ENCODE measurements at places on chromosomes 2 and 18. TPM values are rescaled to one million over a fixed set of nuclear protein-coding genes. Genes with fewer than 3 reads are reported as not detected.

DNAH6 gene
- total RNA-seq: 0.54 TPM

CXCR1 gene
- total RNA-seq: under 0.01 TPM

TGFA gene
- total RNA-seq: 0.27 TPM

MRPL44 gene
- 19.1 TPM for total RNA-seq

NYAP2 gene
- under 0.01 TPM for total RNA-seq

OTOS gene
- total RNA-seq: not detected

SYT4 gene
- under 0.01 TPM for total RNA-seq

FTCDNL1 gene
- 8.3 TPM for total RNA-seq

CNGA3 gene
- total RNA-seq: not detected

GCG gene
- total RNA-seq: not detected

TMEFF2 gene
- not detected for total RNA-seq

ZEB2 gene
- total RNA-seq: 117 TPM

- no peak for DNase-seq
Observed at GRCh38 chr2:145657265-145657664, 1137.3 kb upstream of the ZEB2 start.

DNA sequence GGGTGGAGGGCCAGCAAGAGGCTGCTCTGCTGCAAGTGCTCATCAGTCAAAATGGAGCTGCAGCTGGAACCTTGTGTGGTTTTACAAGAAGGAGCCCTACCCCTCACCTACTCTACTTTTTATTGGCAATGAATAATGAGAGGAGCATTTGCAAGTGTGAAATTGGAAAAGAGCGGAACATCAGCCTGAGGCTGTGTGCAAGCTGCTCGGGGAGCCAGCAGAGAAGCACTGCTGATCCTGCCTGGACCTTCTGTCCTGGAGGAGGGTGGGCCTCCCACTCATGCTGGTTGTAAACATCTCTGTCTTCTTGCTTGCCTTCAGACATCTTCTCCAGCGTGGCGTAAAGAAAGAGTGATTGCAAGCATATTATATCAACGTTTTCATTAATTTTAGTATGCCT, 256.2 kb downstream of the DLGAP1 start:
- DNase-seq: no peak

GRCh38 chr2:239368906-239369552, 31.8 kb downstream of the HDAC4 start:
- no peak for DNase-seq

- DNase-seq: no peak
Observed at GRCh38 chr18:23092121-23092520, 43.2 kb upstream of the CABLES1 start.

DNA sequence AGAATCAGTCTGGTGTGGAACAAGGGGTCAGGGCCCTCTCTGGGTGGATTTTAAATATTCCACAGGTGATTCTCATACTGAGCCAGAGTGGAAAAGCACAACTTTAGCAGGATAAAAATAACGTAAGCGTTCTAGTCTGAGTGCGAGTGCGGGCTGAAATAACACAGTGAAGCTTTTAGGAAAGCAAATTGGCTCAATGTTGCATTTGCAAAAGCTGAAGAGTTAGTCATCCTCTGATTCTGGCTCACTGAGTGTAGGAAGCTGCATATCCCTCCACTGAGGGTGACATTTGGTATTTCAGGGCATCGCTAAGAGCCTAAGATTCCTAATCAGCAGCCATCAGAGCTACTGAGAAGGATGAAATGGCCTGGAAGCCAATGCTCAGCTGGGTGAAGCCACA, 134.7 kb downstream of the RIF1 start:
- no peak for DNase-seq

DNA sequence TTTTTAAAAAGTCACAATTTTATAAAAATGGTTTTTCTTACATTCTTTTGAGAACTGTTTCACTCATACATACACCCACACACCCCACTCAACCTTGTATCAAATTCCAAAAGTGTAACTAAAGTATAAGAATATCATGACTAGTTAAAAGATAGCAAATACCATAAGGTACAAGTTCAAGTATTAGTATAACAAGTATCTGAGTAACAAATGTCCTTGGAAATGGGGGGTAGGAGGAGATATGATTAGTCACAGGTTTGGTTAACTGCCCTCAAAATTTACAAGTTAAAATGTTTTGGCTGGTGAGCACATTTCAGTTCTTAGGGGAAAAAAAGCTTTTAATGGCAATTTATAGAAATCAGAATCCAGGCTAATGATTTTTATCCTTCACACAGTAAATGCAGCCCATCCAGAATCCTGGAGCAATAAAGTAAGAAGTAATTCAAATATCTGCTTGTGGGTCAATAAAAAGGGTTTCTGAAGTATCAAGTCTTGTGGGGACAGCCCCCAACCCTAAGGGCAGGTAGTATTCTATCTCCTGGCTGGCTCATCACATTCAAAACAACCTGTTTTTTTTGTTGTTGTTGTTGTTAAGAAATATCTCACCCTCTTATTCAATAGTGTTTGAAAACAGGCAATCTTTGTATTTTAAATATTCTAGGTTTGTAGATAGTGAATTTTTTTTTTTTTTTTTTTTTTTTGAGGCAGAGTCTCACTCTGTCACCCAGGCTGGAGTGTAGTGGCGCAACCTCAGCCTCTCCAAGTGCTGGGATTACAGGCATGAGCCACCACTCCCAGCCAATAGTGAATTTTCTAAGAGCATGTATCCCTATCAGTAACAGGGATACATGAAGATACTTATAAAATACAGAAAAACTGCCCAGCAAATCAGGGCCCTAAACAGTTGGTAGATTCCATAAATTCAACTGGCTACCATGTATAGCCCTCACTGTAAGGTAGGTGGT, 14.5 kb downstream of the IAH1 start:
- DNase-seq: no peak

- no peak for DNase-seq
Observed at GRCh38 chr2:6309415-6310255, 556.1 kb downstream of the CMPK2 start.

- no peak for DNase-seq
Observed at GRCh38 chr2:18610090-18610489, 20.7 kb upstream of the NT5C1B start.

GRCh38 chr2:107712857-107713256, 113.8 kb upstream of the RGPD4 start:
- peak; percentile 14 for DNase-seq

DNA sequence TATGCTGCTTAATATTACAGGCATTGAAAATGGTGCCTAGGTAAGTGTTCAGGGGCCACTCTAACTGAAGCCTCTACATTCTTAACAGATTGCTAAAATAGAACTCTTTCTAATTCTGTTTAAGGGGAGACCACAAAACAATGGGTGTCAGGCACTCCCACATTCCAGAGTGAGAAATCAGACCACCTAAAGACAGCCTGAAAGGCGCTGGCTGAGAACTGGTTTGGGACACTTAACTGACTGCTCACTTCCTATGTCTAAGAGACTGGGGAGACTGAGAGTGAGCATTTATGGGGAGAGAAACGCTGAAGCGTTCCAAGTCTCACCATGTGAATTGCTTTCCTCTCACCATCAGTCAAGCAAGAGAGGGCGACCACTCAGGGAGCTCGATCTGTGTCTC, 108.8 kb upstream of the ITGB6 start:
- DNase-seq: no peak

DNA sequence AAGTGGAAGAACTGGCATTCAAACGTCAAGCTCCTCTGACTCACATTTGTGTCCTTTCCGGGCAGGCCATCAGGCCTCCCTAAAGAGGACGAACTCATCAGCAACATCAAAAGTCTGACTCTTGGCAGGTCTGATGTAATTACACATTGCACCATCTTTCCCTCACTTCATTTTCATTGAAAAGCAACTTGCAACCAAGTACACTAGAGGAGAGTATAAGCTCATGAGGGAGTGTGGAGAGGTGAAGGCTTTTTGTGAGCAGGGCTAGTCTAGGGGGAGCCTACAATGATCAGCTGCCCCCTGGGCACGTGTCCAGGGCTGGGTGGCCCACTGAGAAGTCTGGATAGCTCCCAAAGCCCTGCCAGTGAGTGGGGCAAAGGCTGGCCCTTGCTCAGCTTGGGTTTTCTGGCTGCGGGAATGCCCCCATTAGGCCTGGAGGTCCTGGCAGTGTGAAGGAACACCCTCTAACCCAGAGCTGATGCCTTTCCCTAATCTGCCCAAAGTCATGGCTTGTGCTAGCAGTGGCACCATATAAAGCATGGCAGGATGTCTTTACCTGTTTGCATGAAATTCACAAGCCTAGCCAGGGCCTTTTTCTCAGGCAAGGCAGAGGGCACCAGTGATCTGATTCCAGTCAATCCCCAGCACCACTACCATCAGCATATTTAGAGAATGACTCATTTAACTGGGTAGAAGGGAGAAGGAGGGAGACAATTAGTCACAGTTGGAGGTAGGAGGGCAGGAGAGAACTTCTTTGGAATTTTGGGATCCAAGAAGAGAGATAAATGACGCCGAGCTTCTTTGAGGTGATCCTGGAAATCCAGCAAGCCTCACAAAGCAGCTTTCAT, 8.5 kb upstream of the DAW1 start:
- DNase-seq: no peak

DNA sequence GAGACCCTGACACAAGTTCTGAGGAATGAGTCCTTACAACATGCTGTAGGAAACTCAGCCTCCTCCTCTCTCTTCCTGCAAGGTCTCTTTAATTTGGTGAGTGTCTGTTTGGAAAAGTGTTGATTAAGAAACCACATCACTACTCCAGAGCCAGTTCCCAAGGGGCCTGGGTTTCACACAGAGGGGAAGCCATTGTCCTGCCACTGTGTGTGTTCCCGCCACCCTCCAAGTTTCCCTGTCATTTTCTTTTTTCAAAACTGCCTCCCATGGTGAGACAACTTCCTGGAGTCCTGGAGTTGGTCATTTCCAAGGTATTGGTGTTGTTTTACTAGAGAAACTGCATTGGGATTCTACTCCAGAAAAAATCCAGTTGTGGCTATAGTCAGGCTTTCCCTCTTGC, 232.0 kb upstream of the PARD3B start:
- DNase-seq: no peak

- no peak for DNase-seq
Observed at GRCh38 chr2:182816866-182817265, 49.6 kb downstream of the FRZB start.

DNA sequence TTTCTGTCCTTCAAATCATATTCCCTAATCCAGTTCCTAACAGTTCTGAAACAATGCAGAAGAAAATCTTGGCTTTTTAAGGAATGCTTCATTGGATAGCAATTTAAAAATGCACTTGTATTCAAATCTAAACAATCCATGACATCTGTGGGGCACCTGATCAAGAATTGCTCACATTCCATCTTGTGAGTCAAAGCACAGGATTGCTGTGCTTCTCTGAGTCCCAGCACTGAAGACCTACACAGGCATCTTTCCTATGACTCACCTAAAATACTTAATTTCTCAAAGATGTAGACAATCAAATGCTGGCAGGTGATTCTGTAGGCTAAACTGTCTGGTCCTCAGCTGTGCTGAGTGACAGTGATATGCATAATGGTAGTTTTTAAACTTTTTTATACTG, 10.1 kb upstream of the ATP8B1 start:
- DNase-seq: no peak

- no peak for DNase-seq
Observed at GRCh38 chr18:3793545-3793944, 343.6 kb downstream of the TGIF1 start.

DNA sequence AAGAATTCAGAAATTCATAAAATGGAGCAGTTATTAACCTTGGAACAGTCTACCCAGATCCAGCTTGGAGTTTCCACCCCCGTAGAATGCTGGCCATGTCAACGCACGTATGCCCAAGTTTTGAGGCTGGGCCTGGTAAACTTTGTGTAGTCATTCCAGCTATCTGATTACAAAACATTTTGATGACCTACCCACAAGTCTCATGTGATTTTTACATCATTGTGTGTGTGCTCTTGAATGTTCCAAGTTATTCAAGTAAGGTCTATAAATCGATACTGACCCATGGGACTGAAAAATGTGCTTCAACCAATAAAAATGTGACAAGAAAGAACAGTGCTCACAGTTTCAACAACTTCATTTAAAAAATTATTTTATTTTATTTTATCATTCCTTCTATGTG, 32.5 kb upstream of the ICOS start:
- no peak for DNase-seq

DNA sequence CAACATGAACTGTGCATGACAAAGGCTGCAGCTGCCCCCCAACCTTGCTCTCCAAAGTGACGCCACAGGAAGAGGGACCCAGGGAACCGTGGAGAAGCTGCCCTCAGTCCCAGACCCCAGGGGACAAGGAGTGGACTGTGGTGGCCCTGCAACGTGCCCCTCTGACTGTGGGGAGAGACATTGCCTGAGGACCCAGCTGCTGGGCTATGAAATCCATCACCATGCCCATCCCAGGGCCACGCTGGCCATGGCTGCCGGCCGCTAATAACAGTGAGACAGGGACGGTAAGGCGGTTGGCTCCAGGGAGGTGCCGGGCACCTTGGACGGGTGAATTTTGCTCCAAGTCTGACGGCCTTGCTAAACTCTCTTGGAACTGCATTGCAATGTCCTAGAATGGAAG, 211.3 kb upstream of the HDAC4 start:
- no peak for DNase-seq

- no peak for DNase-seq
Observed at GRCh38 chr18:39380186-39380725, 1814.7 kb upstream of the CELF4 start.

GRCh38 chr2:191148791-191149190, 2.0 kb downstream of the STAT4 start:
- DNase-seq: peak; percentile 21

DNA sequence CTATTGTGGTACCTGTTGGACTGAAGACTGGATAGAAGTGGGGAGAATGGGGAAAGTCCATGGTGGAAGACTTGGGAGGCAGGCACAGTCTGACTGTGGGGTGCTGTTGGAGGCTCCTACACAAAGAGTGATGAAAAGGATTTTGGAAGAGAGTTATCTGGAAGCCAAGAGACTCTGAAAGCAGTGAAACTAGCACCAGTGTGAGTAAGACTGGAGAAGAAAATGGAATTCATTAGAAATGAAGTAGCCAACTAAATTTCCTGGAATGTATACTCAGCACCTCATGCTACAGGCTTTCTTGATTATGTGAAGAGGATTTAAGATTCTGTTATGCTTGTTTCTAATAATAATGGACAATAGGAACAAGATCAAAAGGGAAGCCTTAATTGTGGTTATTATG, 27.7 kb downstream of the ELP2 start:
- no peak for DNase-seq

GRCh38 chr2:191950132-191950874, 103.4 kb upstream of the CAVIN2 start:
- peak; percentile 48 for DNase-seq

Data from hematopoietic multipotent progenitor cell (in vitro differentiated cells).